ENCODE measurements at places on chromosomes 2 and 18. TPM values are rescaled to one million over a fixed set of nuclear protein-coding genes. Genes with fewer than 3 reads are reported as not detected.

DNA sequence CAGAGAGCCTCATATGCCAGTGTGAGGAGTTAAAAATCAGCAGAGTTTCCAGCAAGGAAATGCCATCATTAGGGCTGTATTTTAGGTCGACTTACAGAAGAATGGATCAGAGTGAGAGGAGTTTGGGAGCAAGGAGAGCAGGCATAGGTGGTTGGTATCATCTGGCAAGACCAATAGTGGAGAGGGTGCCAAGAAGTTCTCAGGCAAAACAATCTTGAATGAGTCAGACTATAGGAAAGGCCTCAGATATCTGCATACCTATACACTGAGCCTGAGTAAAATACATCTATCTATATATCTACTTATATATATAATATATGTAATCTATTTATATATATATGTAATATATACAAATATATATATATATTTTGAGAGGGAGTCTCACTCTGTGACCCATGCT, 57.3 kb downstream of the TMEFF2 start:
- no peak for DNase-seq

DNA sequence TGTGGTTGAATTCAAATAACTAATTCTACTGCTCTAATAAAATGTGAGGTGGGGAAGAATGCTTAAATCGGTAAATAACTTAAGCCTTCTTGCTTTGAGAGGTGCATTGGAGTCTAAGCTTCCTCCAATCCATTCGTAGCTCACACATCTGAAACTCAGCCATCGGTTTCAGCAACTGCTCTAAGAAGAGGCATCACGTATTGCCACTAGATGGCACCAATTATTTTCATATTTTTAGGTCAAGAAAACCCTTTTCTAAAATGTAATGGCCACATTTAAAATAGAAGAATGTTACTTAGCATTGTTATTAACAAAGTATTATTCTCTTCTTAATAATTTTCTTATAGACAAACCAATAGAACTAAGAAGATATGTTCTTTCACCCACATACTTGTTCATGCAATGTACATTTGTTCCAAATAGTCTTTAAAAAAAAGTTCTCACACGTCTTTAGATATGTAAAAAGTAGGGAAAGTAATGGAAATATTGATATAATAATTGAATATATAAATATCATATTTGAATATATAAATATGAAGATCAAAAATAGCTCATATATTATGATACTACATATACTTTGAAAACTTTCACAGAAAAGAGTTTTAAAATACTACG, 229.8 kb downstream of the CCDC178 start:
- no peak for DNase-seq

DNA sequence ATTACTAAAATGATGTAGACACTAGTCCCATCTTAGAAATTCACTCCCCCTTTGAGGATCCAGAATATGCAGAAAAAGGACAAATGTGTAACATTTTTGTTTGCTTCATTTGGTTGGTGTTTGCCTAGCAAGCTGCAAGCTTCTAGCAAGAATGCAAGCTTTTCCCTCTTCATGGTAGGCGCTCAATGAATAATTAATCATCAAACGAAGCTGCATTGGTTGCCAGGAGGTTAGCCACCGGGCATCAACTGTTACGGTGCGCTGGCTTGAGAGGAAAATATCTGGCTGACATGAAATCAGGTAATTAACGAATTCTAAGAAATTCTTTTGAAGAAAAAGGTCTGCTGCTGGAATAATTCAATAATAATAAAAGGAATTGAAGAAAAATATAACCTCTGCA, 341.0 kb upstream of the KYNU start:
- no peak for DNase-seq

DNA sequence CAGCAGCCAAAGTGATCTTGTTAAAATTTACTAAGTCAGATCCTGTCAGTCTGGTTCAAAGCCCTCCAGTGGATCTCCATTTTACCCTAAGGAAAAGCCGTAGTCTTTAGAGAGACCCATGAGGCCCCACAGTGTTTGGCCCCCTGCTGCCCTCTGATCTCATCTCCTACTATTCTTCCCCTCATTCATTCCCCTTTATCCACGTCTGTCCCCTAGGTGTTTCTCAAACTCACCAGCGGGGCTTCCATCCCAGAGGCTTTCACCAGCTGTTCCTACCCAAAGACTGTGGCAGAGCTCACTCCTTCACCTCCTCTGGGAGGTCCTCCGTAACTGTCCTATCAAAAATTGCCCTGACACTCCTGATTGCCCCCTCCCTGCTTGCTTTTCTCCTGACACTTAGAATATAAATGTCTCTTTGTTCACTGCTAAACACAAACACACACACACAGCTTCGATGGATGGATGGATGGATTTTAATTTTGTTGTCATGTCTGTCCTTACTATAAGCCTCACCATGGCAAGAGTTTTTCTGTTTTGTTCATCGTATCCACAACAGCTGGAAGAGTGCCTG, 26.1 kb downstream of the LIMS1 start:
- DNase-seq = no peak

GRCh38 chr18:3402982-3403451, 47.0 kb upstream of the TGIF1 start:
- no peak for DNase-seq

The REG1B gene
- not detected for total RNA-seq

- no peak for DNase-seq
Measured at GRCh38 chr2:70974592-70974991, 3.8 kb upstream of the ANKRD53 start.

- no peak for DNase-seq
Measured at GRCh38 chr18:74529378-74529777, 4.9 kb upstream of the CNDP1 start.

The GAREM2 gene
- total RNA-seq = 26.4 TPM

- DNase-seq = no peak
Measured at GRCh38 chr18:59272891-59273758, at the start of gene RAX. RAX (minus strand) TSS chr18:59273454; CDS start chr18:59273206, 248 bp downstream.

- no peak for DNase-seq
Measured at GRCh38 chr2:172196768-172197431, 94.2 kb upstream of the DLX2 start.

GRCh38 chr18:21904856-21905255, 164.3 kb downstream of the MIB1 start:
- DNase-seq = no peak

The STARD6 gene
- not detected for total RNA-seq

The SFT2D3 gene
- total RNA-seq = 12.1 TPM

Measured in mesothelial cell of epicardium (in vitro differentiated cells).